ENCODE measurements at places on chromosomes 13 and 19.

DNA sequence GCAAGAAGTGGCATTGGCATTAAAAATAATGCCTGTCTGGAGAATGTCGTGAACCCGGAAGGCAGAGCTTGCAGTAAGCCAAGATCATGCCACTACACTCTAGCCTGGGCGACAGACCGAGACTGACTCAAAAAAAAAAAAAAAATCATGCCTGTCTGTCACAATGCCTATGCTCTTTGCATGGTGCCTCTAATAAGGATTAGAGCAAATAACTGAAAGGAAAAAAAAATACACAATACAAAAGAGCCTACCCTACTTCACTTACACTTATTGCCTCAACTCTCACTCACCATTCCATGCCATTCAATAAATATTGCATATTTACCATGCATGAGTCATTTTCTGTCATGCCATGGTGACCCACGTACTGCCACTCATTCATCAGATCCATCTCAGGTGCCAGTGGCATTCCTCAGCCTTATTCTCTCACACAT, 49.1 kb downstream of the TBC1D4 start:
- DNase-seq: no peak

GRCh38 chr13:62933809-62934208, 1518.2 kb upstream of the PCDH20 start:
- no peak for DNase-seq

DNA sequence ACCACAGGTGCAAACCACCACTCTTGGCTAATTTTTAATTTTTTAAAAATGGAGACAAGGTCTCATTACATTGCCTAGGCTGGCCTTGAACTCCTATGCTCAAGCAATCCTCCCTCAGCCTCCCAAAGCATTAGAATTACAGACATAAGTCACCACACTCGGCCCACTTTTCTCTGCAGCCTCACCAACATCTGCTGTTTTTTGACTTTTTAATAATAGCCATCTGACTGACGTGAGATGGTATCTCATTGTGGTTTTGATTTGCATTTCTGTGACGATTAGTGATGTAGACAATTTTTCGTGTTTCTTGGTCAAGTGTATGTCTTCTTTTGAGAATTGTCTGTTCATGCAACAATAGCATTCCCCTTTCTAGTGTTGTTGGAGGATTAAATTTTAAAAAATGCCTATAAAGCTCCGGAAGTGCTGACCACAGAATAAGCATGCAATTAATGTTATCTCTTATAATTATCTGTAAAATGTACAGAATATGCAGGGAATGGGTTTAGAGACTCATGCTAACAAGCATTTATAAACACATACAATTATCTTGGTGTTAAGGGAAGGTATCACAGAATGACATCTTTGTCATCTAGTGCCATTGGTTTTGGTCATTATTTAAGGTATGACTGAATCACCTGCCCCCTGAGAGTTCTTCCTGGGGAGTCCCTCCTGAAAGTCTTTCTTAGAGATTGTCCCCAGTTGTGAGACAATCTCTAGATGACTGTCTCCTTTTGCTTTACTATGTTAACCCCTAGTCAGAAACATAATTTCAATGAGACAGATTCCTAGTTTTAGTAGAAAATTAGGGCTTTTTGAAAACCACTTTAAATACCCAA, 118.5 kb upstream of the SERTM1 start:
- no peak for DNase-seq

GRCh38 chr19:9620842-9621155, 233 bp downstream of the ZNF561 start:
- no peak for DNase-seq

DNA sequence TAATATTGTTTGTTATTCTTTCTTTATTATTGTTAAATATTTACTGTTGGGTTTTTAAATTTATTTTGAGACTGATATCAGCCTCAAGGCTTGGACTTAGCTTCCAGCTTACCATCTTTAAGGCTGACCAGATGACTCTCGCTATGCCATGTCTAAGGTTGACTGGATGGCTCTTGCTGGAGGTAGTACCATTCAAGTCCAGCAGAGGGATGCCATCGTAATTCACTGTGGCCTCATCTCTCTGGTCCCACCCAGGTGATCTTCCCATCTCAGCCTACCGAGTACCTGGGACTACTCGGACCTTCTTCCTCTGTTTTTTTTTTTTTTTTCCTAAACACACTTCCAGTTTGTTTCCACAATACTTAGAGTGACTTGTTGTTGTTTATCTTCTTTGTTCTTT, 41.7 kb upstream of the ZNF91 start:
- no peak for DNase-seq
